Hematopoietic multipotent progenitor cell treated with erythropoietin and hydrocortisone succinate and interleukin-3 and kit ligand, for 6 days (in vitro differentiated cells): ENCODE measurements at places on chromosomes 12 and 14.

GRCh38 chr14:85464135-85464895 is 65.6 kb upstream of the FLRT2 start:
- no peak for DNase-seq

DNA sequence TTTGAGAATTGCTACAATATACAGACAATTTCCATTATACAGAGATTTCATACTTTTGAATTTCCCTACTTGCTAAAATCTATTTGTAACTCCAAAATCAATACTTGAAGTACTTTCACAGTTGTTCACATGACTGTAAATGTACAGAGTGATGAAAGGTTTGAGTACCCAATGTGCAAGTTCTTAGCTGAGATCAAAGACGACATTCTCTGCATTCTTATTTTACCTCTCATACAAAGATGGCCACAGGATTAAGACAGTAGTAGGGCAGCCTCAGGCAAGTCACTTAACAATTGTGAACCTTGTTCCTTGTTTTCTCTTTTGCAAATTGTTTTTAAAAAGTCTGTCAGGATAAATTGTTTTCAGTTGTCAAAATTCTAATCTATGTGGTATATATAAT is 255.9 kb upstream of the KITLG start:
- no peak for DNase-seq

GRCh38 chr14:99215277-99215676 is 56.7 kb downstream of the BCL11B start:
- DNase-seq = no peak

GRCh38 chr12:91224401-91224800 is 41.8 kb upstream of the DCN start:
- DNase-seq = no peak

GRCh38 chr14:76861574-76862255 is 35.5 kb downstream of the LRRC74A start:
- no peak for DNase-seq

DNA sequence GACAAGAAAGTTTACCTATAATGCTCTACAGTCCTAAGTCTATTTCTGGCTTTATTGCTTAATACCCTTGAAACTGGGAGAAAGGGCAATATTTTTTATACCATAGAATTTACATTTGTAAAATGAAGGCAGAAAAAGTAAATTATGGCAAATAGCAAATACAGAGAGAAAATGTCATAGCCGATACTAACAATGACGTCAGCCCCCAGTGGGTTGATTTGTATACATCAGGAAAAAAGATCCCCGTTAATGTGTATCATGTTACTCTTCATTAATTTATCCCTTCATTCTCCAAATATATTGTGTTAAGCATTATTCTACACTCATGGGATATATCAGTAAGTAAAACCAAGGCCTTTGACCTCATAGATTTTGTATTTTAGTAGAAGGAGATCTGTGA is 445.1 kb upstream of the SYT1 start:
- DNase-seq = no peak

GRCh38 chr14:99674064-99674650 is 9.9 kb upstream of the CYP46A1 start:
- no peak for DNase-seq

DNA sequence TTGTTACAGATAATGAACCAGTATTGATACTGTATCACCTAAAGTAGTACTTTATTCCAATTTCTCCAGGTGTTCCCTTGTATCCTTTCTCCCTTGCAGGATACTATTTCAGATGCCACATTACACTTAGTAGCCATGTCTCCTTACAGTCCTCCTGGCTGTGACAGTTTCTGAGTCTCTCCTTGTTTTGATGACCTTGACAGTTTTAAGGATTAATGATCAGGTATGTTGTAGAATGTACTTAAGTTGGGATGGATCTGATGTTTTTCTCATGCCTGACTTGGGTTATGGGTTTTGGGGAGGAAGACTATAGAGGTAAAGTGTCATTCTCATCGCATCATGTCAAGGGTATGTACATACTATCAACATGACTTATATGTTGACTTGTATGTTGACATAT is 193.6 kb downstream of the ADGRD1 start:
- no peak for DNase-seq

- DNase-seq = peak; percentile 7
These were observed 173.1 kb upstream of the RTL1 start for GRCh38 chr14:101076451-101077198.

GRCh38 chr12:121990692-121991603 is 30.7 kb upstream of the BCL7A start:
- no peak for DNase-seq

DNA sequence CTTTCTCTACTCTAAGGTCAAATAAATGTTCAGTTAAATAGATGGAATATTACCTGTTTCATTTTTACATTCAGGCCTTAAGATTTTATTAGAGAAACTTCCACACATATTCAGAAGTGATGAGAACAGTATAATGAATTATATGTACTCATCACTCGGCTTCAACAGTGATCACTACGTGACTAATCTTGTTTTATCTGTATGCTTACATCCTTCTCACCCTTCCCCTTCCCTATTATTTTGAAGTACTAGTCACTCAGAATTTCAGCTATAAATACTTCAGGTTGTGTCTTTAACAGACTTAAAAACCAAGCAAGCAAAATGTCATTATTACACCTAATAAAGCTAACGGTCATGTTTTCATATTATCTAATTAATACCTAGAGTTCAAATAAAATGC is 34.9 kb downstream of the ETV6 start:
- peak; percentile 42 for DNase-seq

DNA sequence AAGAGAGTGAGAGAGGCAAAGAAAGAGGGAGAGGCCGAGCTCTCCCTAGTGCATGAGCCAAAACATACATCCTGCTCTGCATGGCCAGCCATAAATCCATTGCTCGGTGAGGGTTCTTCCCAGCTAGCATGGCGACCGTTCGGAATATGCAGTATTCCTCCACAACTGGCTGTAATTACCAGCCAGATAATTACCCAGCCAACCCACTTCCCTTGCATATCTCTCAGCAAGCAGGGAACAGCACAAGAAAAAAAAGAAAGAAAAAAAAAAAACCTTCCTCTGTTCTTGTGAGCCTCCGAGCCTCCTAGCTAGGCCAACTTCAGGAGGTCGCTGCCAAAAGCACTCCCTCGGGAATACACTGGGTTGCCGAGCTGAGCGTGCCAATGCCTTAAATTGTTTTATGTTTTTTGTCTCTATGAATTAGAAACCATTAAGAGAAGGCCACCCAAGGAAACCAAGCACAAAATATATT is 567.9 kb downstream of the MED13L start:
- DNase-seq = no peak

- peak; percentile 66 for DNase-seq
These were observed 4.2 kb upstream of the SLC8A3 start for GRCh38 chr14:70192915-70193314.

GRCh38 chr12:118560733-118561132 is 184.4 kb downstream of the SUDS3 start:
- DNase-seq = no peak

GRCh38 chr14:95835121-95835730 is 41.4 kb upstream of the TUNAR start:
- no peak for DNase-seq

GRCh38 chr14:20667957-20668356 is 16.4 kb upstream of the RNASE4 start:
- no peak for DNase-seq

DNA sequence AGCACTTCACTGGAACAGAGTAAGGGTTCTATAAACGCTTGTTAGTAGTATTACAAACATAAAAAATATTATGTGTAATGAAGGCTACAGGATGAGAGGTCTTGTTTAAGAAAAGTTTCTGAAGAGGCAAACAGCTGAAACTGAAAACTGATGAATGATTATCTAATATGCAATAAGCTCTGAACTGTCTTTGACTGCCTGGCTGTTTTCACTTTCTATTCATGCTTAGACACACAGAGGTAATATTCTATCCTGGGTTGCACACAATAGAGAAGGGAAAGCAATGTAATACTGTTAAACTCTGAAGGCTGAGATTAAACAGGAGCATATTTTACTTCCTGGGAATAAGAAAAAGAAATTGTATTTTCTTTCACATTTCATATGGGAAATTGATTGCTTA is 251.3 kb downstream of the ALX1 start:
- no peak for DNase-seq

DNA sequence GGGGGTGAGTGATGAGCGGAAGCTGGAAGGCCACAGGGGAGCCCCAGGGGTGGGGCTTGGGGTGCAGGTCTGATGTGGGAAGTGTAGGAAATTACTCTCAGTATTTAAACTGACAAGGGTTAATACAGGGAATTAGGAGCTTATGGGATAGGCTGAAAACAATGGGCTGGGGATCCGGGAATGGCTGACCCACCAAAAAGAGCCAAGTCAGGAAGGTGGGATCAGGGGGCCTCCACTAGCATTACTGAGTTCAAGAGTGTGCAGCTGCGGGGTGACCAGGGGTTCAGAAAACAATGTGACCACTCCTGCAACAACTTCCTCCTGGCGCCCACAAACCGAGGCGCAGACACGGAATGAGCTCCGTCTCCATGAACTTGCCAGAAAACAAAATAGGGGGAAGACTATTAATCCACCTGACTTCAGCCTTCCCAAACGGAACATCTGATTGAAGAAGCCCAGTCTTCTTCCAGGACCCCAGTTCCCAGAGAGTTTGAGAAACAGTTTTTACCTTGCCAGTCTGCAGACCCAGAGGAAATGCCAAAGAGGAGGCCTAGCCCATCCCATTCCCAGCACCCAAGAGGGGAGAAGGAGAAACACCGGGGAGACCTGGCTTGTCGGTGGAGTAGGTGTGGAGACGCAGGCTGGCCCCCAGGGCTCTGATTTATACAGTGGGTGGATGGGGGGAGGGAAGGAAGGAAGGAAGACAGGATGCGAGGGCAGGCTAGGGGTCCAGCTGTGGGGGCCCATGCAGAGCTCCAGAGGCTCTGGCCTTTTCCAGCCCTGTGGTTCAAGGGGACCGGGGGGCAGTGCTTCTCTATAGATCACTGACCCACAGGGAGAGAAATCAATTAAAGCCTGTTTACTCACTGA is 16.5 kb upstream of the YY1 start:
- peak; percentile 44 for DNase-seq

- DNase-seq = no peak
These were observed 15.4 kb downstream of the NOPCHAP1 start for GRCh38 chr12:105001476-105001875.

GRCh38 chr14:65302571-65303189 is 109.8 kb upstream of the FUT8 start:
- no peak for DNase-seq

DNA sequence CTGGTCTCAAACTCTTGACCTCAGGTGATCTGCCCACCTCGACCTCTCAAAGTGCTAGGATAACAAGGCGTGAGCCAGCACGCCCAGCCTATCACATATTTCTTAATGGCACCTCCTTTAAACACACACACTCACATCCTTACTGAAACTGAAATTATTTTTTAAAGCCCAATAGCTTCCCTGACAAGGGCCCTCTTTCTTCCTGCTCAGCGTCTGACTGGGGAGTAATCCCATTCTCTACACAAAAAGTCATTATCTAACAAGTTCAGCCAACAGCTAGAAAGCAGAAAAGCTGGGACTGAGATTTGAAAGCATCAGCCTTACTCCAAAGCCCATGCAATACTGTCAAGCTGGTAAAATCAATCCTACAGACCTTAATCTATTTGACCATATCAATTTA is 10.0 kb upstream of the AICDA start:
- no peak for DNase-seq

GRCh38 chr14:63652406-63652805 is 10.7 kb upstream of the WDR89 start:
- DNase-seq = no peak
